ENCODE measurements at places on chromosomes 7 and 10. TPM values are rescaled to one million over a fixed set of nuclear protein-coding genes. Genes with fewer than 3 reads are reported as not detected.

PON1 gene
- total RNA-seq = not detected

KLF14 gene
- total RNA-seq = not detected

GRCh38 chr7:130943981-130944380 is 210.0 kb upstream of the KLF14 start:
- no peak for DNase-seq

- DNase-seq = peak; percentile 5
Observed at GRCh38 chr7:41232086-41232485, 470.8 kb downstream of the INHBA start.

BTBD16 gene
- total RNA-seq = under 0.01 TPM

DNA sequence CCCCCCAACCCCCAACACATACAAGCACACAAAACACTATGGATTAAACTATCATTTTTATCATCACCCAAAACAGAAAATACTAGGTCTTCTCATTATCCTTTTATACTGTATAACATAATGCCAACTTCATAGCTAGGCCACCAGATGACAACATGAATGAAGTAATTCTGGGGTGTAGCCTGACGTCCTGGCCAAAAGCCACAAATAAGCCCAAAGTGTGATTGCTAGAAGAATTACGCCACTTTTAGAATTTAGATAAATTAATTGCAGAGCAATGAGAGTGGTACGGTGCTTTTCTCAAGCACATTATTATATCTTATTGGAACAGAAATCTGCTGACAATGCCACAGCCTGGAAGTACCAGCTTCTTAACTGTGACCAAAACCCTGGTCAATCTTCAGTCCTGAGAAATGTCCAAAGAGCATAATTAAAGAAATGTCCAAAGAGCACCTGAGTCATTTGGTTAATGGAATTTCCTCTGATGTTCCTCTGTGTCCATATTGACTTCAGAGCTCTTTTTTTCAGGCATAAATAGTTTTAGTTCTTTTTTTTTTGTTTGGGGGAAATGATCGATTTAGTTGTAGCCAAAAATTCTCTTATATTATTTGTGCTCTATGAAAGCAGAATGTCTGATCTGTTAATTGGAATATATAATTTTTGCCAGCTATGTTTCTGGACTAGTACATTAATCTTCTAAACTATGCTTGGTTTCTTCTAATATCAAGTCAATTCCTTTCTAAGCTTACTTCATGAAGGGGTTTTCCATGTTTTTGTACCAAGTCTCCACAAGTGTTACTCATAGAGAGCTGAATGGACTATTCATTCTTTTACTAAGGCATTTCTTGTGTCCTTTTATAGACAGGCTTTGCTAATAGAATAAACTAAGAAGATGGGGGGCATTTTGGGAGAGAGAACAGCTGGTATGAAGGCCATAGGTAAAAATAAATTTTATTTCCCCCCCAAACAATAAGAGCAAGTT is 233.4 kb upstream of the SLC26A5 start:
- DNase-seq = no peak

GRCh38 chr10:106551501-106552062 is 612.9 kb downstream of the SORCS1 start:
- DNase-seq = no peak

Data from lung microvascular endothelial cell (primary cell).